ENCODE measurements at places on chromosomes 11 and 22.
A peak's percentile ranks its signal among the peaks of the same experiment; 100 is the strongest.

GRCh38 chr11:27381238-27381666 is 18.2 kb upstream of the CCDC34 start:
- no peak for DNase-seq

GRCh38 chr11:26844963-26845362 is 123.1 kb upstream of the SLC5A12 start:
- no peak for DNase-seq

DNA sequence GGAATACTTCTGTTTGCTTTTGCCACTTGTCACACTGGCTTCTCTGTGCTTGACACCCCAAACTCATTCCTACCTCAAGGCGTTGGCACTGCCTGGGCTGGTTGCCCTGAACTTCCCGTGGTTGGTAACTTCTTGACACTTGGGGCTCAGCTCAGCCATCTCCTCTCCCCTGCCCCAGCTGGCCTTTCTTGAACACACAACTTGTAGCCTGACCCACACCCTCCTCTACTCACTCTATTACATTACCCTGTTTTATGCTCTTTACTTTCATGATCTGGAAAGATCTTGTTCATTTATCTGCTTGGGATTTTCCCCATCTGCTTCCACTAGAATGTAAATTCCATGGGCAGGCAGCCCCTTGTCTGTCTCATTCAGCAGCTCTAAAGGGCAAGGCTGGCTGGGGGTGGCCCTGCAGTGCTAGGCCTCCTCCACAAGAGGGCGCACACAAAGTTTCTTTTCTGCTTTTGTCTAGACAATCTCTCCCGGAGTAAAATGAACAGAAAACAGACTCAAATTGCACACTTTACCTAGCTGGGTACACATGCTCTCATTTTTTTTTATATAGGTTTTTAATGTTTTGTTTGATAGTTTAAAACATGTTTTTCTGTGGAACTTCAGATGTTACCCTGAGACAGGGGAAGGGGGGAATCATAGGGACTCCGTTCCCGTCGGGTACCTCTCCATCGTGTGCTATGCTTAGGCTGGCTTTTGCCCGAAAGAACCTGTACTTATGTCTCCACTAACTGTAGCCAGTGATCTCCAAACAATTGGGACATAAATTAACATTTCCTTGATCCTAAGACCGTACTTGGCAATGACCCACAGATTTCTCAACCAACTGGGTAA is 16.4 kb upstream of the MRGPRX2 start:
- peak; percentile 48 for DNase-seq

GRCh38 chr11:123527526-123527925 is 97.5 kb downstream of the GRAMD1B start:
- no peak for DNase-seq

DNA sequence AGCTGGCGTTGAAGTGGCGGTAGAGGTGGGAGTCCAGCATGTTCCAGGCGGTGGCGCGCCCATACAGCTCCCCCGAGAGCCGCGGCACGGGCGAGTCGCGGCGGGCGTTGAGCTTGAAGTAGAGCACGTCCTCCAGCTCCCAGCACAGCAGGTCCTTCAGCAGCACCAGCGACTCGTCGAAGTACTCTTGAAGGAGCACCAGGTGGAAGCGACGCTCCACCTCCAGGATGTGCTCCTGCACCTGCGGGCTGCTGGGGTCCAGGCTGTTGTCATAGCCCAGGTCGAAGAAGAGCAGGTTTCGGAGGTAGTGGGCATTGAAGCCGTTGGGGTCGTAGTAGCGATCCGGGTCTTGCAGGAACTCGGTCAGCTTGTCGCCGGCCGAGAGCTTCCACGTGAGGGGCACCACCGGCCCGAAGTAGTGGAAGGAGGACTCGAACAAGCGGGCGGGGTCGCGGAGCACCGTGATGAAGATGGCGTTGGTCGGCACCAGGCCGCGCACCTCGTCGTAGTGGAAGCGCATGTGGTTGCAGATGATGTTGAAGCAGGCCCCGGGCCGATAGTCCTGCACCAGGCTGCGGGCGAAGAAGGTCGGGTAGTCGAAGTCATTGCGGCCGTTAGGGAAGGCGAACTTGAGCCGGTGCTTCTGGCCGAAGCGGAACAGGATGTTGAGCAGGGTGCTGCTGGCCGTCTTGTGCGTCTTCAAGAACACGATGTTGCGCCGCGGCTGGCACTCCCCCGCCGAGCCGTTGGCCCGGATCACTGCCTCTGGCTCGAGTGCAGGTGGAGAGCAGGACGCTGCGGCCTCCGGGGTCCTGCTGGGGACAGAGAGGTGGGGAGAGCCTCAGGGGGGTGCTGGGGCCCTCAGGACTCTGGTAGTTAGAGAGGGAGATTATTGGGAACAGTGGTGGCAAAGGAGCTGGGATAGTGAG is 9.0 kb upstream of the SEC14L6 start:
- DNase-seq = no peak

DNA sequence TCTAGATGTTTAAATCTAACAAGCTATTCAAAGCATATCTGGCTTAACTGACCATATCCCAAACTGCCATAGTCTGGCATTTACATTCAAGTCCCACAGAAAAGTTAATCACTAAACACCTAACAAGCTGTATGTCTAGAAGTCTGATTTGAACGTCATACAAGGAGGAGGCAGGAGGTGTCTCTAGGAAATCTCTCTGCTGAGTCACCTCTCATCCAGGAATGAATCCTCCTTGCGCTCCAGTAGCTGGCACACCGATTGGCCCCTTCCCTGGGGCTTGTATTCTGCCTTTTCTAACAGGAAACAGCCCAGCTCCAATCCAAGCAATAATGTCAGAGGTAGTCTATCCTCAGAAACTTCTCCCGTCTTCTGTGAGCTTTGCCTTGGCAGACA is 31.8 kb downstream of the FEZ1 start:
- peak; percentile 22 for DNase-seq

DNA sequence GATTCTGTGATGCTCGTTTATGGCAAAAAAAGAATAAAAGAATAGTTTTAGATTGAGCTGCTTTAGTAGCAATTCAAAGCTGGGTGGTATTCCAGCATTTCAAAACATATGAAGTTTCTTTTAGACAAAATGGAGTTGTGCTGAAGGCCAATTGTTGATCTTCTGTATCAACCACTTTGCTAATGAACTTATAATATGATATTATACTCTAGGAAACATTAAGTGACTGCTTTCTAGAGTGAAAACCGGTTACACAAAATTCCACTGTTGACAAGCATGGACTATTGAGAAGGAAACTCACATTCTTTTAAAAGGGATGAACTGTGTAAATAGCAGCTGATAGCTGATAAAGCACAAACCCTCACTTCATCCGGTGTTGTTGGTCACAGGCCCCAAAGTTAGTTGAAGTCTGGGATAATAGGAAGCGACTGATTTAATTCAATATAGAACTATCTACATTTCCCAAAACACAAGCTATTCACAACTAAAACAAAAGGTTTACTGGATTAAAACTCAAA is 255.1 kb downstream of the CADM1 start:
- DNase-seq = no peak

DNA sequence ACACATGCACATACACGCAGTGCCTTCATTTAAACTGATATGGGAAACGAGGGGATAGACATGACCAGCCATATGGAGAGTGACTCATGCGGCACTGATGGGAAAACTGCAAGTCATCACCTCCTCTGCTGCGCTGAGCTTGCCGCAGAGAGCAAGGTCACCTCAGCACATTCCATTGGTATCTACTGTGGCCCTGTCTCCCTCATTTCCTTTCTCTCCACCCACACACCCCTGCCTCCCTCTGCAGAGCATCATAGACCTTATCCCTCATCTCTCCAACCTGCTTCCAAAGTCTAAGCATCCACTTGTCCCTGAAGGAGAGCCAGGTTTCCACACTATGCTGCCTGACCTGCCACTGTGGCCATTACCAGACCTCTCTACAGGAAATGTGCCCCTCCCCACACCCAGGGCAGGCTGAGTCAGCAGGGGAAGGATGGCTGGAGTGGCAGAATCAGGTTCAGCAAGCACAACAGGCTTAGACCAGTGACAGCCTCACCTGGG is 116.9 kb upstream of the SNX19 start:
- peak; percentile 97 for DNase-seq

Measured in brain microvascular endothelial cell (primary cell).